ENCODE measurements at places on chromosomes 7 and 10.

GRCh38 chr10:126663880-126664279 is 6.6 kb downstream of the C10orf90 start:
- no peak for DNase-seq

- no peak for DNase-seq
Measured at GRCh38 chr7:111990643-111991042, 215.6 kb downstream of the DOCK4 start.

GRCh38 chr7:2938514-2939192 is 94.5 kb upstream of the GNA12 start:
- DNase-seq: no peak

- no peak for DNase-seq
Measured at GRCh38 chr7:2441430-2442058, 34.7 kb downstream of the GRIFIN start.

GRCh38 chr10:88728107-88728763 is 22.2 kb downstream of the LIPK start:
- no peak for DNase-seq

DNA sequence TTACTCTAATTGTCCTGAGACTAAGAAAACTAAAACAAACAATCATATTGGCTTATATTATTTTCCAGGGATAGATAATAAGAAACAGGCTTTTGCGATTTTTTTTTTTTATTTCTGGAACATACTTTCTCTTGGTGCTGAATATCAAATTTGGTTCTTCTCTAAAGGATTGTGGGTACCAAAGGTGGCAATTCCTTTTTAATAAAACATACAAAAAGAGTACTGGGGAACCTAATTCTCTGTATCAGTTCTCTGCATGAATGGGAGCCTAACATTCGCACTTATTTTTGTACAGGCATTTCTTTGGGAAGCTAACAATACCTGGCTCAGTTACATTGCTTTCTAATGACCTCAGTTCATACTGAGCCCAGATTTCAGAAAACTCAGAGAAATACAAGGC is 32.8 kb downstream of the LRRC18 start:
- DNase-seq: no peak

GRCh38 chr10:1673568-1674345 is 63.6 kb downstream of the ADARB2 start:
- DNase-seq: no peak

- no peak for DNase-seq
Measured at GRCh38 chr10:80648106-80648505, 110.4 kb downstream of the SH2D4B start.

- no peak for DNase-seq
Measured at GRCh38 chr7:7704867-7705266, 13.5 kb downstream of the RPA3 start.

- peak; percentile 17 for DNase-seq
Measured at GRCh38 chr10:96292971-96293920, 11.0 kb upstream of the DNTT start.

DNA sequence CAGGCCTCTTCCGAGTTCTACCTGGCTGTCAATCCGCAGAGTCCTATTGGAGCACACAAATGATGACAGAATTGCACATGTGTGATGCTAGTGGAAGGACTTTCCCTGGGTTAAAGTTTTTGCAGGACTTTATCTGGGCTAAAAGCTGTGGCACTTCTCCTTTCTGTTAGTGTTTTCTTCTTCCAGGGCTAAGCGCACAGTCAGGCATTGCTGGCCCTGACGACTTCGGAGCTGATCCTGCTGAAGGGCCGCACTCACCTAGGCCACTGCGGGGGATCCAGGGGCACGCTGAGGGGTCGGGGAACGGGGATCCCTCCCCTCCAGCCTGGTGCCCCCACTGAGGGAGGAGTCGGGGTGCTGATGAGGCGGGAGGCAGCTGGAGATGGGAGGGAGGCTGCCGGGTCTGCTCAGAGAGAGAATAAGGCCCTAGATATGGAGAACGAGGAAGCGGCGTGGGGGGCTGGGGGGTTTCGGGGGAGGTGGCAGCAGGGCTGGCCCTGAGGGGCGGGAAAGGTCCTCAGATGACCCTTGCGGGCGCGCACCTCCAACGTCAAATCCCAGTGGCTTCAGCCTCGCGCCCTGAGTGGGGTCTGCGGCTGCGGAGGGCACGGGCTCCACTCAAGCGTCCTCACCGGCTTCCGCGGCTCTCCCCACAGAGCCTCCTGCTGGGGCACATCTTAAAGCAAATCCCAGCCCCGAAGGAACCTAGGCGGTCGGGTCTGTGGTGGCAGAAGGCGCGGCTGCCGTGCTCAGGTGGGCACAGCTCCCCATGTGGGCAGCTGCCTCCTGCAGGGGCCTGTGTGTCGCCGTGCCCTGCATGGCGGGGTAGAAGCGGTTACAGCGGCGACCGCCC is 30.9 kb downstream of the AGR3 start:
- DNase-seq: no peak

GRCh38 chr10:62231371-62231770 is 37.3 kb downstream of the RTKN2 start:
- no peak for DNase-seq

GRCh38 chr7:24842449-24843241 is 85.4 kb upstream of the GSDME start:
- DNase-seq: no peak

- DNase-seq: no peak
Measured at GRCh38 chr7:116525298-116525912, 569 bp downstream of the CAV1 start.

DNA sequence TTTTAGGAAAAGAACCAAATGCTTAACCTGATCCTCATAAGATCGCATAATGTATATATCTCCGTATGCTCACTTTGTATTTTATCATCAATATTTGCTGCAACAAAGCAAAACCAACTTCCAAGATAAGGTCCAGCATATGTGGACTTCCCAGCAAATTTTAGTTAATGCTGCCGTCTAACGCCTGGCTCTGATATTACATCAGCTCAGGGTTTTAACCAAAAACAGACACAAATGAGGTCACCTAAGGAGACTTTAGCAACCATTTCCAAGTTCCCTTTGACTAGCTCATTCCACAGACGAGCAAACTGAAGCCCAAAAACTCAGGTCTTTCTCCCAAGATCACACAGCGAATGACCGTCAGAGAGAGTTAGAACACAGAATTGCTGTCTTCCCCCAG is 59.4 kb upstream of the UCN3 start:
- no peak for DNase-seq

GRCh38 chr10:114024876-114025610 is 18.6 kb upstream of the ADRB1 start:
- DNase-seq: no peak

GRCh38 chr10:117284716-117285494 is 44.0 kb downstream of the SLC18A2 start:
- no peak for DNase-seq

Measured in NCI-H2081 treated with DMSO at 0.1 percent for 48 hours (cell line).